ENCODE measurements at places on chromosomes 2 and 18.

GRCh38 chr2:38866773-38867443 lies 8.8 kb downstream of the DHX57 start:
- DNase-seq: no peak

DNA sequence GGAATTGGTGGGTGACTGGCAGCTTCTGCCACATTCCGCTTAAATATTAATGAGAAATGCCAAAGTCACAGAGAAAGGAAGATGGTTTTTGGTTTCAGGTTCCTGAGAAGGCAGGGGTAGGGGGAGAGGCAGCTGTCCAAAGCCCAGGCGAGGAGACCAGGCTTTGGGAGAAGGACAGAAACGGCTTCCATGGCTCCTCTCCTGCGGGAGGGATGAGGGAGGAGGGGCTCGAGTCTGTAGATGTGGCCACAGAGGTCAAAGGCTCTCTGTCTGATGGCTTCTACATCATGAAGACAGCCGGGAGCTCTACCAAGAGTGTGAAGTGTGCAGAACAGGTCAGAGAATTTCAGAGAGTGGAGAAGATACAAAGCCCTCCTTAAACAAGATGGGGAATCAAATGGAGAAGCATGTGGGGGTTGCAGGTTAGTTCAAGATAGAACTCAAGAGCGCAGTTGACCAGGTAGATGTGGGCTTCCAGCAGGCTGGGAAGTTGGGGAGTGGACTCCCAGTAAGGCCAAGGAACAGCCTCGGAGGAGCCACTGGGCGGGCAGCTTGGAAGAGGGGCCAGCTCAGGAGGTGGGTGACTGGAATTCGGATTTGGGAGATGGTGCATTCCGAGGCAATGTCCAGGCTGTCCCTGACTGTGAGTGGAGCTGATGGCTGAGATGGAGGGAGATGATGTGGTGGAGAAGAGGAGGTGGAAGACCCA lies 23.8 kb upstream of the HPCAL1 start:
- DNase-seq: no peak

DNA sequence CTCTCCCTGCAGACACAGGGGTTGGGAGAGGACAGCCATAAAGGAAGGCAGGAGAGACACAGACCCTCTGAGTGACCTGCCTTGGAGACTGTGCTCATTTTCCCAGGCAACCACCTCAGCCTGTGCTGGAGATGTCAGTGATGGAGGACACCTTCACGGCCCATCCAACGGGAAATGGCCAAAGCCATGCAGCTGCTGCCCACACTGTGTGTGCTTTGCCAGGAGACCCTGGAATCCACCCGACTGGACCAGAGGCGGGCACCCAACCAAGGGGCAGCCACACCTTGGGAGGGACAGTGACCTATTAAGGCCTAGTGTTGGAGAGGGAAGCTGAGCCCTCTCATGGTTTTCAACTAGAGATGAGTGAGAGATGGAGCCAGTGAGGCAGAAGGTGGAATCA lies 192.5 kb downstream of the SMAD2 start:
- DNase-seq: no peak

DNA sequence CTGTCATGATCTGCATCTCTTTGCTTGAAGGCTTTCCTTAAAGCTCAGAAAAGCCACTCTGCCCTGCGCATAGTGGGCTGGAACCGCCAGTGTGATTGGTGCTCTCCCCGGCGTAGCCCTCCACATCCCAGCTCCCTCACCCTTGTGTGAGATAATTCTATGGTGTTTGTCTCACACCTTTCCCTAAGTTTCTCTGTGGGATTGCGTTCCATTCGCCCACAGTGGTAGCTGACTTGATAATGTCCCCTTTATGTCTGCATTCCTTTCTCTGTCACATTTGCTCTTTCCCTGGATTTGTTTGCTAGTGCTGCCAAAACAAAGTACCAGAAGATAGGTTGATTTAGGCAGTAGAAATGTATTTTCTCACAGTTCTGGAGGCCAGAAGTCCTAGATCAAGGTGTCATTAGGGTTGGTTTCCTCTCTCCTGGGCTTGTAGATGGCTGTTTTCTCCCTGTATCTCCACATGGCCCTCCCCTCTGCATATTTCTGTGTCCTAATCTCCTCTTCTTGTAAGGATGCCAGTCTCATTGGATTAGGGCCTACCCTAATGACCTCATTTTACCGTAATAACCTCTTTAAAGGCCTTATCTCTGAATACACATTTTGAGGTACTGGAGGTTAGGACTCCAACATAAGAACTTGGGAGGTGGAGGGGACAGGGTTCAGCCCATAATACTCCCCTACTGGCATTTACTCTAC lies 7.4 kb upstream of the TMEM87B start:
- no peak for DNase-seq

DNA sequence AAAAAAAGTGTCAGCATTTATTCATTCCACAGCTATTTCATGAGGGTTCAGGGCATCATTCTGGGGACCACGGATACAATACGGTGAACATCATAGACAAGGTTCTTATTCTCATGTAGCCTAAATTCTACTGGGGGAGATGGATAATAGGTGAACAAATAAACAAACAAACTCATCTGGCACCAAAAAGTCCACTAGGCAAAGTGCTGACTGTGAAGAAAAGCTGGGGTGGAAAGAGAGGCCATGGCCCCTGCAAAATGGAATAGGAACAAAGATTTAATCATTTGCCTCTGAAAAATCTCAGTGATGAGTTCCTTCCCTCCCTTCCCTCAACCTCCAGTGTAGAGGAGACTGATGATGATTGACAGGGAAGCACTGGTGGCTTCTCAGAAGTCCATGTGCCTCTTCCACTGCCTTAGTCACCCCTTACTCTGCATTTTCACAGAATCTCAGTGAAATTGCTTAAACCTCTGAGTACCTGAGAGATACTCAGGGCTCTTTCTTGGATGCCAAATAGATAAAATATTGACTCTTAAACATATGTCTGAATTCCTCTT lies 69.3 kb upstream of the IL1R1 start:
- DNase-seq: no peak

GRCh38 chr2:219017201-219017931 lies 23.9 kb downstream of the CFAP65 start:
- no peak for DNase-seq

DNA sequence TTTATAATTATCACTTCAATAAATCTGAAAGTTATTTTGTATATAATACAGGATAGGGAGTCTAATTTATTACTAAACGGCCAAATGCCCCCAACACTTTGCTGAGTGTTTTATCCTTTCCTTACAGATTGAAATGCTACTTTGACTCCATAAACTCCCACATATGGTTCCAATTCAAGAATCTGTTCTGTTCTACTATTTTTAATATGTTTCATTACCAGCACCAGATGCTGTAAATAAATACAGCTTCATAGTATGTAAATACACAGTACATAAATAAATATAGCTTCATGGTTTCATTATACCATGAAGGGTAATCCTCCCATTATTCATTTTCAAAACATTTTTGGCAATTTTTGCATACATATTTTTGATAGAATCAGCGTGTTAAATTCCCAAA lies 34.0 kb upstream of the MREG start:
- DNase-seq: no peak

DNA sequence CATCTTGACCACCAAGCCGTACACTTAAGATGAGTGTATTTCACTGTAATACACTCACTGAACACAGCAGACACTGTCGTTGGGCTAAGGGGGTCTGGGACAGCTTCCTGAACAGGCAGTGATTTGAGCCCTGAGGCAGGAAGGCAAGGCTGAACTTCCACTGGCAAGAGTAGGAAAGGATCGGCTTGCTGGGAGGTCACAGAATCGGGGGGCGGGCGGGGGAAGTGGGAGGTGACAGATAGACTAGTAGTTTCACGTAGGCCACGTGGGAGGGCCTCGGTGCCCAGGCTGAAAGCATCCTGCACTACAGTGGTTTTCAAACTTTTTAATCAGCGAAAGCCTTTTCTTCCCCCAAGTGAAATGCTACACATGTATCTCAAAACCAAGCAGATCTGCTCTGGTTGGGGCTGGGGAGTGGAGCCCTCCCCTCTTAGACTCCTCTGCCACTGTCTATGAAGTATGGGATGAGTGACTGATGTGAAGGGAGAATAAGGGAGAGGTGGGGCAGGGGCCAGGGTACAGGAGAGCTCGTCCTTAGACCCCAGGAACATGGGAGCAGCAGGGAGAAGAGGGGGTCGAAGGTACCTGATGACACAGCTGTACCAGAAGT lies 8.6 kb downstream of the PARD6G start:
- no peak for DNase-seq

- DNase-seq: no peak
Observed at GRCh38 chr2:224711859-224712665, 4.1 kb downstream of the CCDC195 start.

GRCh38 chr2:119082821-119083400 lies 75.6 kb downstream of the C1QL2 start:
- DNase-seq: no peak

- no peak for DNase-seq
Observed at GRCh38 chr2:219476652-219477151, 22.0 kb upstream of the GMPPA start.

DNA sequence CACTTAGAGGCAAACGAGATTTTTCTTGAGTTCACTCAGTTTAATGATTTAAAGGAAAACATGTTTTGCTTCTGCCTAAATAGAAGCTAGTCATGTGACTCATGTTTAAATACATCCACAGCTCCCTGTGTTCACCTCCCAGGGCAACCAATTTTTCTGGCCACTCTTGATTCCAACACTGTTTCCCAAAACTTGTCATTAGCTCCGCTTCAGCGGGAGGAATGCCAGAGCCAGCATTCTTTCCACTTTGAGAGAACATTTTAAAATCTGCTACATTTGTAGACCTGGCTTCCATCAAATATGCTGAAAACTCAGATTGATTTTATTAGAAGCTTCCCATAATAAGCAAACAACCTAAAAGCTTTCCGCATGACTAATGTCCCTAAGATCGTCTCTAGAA lies 2.8 kb upstream of the CYS1 start:
- no peak for DNase-seq

GRCh38 chr2:9700109-9700495 lies 69.3 kb upstream of the YWHAQ start:
- DNase-seq: no peak

GRCh38 chr2:157229572-157229971 lies 27.9 kb upstream of the GALNT5 start:
- no peak for DNase-seq

DNA sequence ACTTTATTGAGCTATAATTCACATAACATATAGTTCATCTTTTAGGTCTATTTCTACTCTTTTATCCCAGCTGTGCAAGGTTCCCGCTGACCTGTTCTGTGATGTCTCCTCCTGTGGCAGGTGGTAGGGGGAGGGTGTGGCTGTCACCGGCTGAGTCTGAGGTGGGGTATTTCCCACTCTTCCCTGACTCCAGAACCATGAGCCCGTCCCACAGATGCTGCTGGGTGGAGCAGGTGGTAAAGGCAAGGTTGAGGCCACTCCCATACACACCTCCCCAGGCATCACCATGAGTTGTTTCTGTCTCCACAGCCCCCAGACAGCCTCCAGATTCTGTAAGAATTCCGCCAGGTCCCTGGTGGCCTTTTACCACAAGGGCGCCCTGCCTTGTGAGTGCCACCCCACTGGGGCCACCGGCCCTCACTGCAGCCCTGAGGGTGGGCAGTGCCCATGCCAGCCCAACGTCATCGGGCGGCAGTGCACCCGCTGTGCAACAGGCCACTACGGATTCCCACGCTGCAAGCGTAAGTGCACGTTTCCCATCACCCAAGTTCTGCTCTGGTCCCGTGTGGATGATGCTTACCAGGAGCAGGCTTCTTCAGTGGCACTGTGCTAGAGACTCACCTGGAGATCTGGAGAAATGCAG lies 156.9 kb downstream of the LAMA3 start:
- DNase-seq: no peak

DNA sequence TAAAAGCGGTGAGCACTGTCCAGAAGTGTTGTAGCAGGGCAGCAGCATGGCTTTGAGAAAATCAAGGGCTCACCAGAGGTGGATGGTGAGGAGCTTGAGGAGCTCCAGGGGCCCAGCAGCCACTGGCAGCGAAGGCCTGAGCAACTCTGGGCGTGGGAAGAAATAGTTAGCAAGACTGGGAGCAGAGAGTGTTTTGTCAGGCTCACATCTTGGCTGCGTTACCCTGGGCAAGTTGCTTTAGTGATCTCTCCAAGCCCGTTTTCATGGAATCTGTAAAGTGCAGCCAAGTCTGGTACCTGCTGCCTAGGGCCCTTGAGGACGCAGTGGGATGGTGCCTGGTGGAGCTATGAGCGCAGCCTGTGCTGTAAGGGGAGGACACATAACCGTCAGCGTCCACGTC lies 78.3 kb downstream of the SH3BP4 start:
- DNase-seq: no peak

GRCh38 chr2:189024901-189025618 lies 50.9 kb downstream of the COL3A1 start:
- no peak for DNase-seq

DNA sequence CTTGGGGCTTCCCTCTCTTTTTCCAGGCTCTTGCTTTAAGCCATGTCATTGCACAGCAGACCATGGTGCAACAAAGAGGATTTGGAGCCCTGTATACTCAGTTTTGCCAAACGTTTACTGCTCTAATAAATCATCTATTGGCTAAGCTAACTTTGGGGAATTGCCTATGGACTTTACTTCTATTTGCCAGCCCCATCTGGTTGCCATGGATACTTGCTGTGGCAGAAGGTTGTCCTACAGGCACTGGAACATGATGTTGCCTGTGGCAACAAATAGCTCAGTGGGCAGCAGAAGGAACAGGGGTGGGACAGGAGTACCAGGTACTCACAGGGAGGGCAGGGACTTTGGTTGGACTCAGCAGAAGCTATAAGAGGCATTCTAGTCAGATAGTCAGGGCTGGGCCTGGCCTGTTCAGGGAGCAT lies 129.7 kb downstream of the CCDC85A start:
- no peak for DNase-seq

DNA sequence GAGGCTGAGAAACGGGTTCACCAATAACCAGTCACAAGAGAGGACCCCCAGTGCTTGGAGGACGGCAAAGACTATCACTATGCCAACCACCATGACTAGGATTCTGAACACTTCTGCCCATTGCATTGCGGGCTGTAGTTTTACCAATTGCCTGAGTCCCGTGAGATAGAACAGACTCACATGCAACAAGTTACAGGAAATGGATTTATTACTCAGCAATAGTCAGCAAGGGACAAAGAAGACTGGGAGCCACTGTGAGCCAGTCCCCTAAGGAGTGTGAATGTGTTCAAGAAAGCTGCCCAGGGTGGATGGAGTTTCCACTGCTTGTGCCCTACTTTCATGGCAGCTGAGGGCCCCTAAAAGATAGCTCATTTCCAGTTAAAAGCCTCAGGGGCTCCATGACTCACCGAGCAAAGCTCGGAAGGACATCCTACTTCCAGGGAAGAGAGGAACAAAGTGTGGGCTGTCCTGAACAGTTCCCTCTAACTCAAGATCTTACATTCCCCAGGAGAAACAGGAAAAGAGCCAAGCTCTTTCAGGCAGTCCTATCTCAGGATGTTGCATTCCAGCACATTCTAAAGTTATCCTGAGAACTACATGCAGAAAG lies 54.4 kb downstream of the SLC4A3 start:
- DNase-seq: no peak

Data from tibial artery (tissue), 4 donors.